ENCODE measurements at places on chromosomes 5 and 9.

GRCh38 chr5:178241688-178242231, 9.2 kb upstream of the PHYKPL start:
- no peak for DNase-seq

- no peak for DNase-seq
Measured at GRCh38 chr5:141753971-141754713, 72.1 kb upstream of the ARAP3 start.

DNA sequence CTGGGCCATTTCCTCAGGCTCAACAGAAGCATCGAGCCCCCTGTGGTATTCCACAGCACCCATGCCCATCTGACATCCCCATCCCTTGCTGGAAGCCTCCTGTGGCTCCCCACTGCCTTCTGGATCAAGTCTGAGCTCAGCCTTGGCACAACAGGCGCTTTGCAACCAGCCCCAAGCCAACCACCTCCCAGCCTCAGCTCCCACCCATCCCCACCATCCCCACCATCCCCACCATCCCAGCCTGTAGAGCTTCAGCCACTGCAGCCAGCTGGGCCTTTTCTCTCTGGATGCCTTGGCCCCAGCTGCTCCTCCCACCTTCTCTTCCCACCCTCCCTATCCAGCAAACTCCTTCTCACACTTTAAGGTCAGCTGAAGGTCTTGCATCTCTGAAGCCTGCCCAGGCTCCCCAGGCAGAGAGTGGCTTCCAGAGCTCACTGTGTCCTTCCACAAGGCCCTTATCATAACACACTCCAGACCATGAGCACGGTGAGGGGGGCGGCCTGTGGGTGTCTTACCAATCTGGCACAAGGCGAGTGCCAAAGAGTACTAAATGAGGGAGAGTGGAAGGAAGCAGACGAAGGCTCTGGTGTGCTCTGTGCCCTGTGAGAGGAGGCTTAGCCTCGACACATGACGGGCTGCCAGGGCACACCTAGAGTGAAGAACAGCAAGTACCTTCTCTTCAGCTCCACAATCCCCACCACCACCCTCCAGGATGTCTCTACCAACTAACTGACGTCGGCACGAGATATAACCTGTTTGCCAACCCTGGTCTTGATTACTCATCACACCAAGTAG, 6.5 kb downstream of the HIGD2A start:
- DNase-seq, result no peak

DNA sequence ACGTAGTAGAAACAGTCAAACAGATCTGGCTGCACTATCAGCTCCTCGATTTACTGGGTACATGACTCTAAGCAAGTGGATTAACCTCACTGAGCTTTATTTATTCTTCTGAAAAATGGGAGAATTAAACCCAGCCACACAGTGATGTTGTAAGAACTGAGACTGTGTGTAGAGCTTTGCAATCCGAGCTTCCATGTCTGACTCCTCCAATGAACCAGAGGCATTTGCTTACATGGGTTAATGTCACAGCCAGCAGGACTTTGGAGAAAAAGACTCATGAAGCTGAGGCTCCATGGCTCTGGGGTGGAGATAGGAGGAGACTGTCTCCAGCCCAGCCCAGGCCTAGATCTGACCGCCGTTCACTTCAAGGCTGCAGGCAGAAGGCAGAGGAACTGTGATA, 201.3 kb downstream of the CDK5RAP2 start:
- no peak for DNase-seq

DNA sequence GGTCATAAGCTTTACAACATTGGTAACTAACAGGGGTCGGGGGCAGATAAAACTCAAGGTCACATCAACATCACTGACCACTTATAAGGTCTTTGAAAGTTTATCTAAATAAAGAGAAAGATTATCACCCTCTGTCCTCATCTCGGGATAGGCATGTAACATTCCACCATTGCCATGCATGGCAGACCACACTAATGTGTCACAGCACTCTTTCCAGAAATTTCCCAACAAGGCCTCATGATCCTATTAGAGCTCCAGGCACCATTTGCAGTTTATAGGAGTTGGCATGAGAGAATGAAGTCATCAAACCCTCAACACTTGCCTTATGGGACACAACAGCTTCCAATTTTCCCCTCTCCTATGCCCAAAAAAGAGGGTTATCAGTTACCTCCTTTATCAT, 31.9 kb upstream of the ZNF622 start:
- DNase-seq, result no peak

DNA sequence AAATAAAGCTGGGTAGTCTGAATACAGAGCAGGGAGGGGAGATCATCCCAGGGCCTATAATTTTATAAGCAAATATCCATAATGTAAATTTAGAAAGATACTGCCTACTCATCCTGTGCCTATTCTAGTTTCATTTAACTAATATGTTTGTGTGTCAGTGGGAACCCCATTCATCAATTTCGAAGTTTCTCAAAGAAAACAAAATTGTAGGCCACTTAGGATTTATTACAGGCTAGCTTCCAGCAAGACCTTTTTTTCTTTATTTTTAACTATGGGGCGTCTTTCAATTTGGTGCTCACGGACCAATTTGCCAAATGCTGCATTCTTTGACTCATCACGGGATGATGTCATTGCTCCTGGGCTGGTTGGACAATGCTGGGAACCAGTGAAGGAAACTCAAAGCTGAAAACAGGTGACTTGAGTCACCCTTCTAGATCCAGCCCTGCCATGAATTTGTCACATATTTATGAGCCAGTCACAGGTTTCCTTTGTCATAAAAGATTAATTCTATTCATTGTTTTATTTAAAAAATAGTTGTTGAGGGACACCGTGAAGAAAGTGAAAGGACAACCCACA, 13.4 kb downstream of the PCSK5 start:
- DNase-seq, result no peak

DNA sequence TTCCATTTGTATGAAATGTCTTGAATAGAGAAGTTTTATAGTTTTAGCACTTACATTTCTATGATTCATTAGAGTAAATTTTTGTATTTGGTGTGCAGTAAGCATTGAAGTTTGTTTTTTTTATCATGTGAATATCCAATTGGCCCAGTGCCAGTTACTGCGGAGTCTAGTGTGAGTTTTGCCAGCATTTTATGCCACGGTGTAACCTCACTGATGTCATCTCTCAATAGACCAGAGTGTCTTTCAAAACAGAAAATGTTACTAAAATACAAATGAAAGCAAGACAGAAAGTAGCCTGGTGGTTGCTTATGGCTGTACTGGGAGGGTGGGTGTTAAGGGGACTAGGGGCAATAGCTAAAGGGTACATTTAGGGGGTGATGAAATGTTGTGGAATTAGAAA, 62.8 kb downstream of the IPPK start:
- no peak for DNase-seq

GRCh38 chr5:147174671-147175265, 60.1 kb upstream of the STK32A start:
- DNase-seq, result no peak

DNA sequence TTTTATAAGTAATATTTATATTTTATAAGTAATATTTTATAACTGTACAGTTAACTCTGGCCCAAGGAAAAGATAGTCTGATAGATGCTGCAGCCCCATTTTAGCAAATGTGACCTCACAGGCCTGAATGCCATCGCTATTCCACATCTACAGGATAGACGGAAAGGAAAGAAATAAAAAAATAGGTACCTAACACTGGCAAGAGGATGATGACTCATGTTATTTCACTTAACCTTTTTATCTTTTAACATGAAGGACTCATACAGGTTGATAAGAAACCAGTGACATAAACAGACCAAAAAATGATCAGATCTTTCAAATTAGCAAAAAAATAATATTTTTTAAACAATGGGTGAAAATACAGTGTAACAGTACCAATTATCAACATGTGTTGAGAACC, 2.7 kb downstream of the CD274 start:
- no peak for DNase-seq

GRCh38 chr5:55638455-55638854, 73.7 kb downstream of the SLC38A9 start:
- DNase-seq, result no peak

DNA sequence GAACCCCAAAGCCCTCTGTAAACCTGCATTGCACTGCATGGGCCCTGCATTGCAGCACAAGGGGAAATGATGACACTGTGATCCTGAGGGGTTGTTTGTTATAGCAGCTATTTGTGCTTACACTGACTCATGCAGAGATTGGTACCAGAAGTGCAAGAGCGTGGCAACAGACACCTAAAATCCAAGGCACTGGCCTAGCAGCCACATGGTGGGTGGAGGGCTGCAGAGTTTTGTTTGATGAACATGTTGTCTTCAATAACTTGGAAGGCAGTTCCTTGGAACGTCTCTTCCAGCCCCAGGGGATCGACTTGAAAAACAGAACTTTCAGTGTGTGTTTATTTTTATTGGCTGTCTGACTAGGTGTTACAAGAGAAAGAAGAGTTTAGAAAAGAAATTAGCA, 14.5 kb downstream of the FCN2 start:
- no peak for DNase-seq

- DNase-seq, result no peak
Measured at GRCh38 chr9:114852050-114852594, 46.3 kb upstream of the TNFSF15 start.

- DNase-seq, result no peak
Measured at GRCh38 chr9:42396318-42396717, 212.9 kb downstream of the SPATA31A6 start.

- no peak for DNase-seq
Measured at GRCh38 chr5:65190328-65191053, 291.2 kb downstream of the ADAMTS6 start.

GRCh38 chr5:61339764-61340163, 7.7 kb downstream of the ZSWIM6 start:
- no peak for DNase-seq

GRCh38 chr5:131647048-131647769, 12.2 kb upstream of the RAPGEF6 start:
- no peak for DNase-seq

DNA sequence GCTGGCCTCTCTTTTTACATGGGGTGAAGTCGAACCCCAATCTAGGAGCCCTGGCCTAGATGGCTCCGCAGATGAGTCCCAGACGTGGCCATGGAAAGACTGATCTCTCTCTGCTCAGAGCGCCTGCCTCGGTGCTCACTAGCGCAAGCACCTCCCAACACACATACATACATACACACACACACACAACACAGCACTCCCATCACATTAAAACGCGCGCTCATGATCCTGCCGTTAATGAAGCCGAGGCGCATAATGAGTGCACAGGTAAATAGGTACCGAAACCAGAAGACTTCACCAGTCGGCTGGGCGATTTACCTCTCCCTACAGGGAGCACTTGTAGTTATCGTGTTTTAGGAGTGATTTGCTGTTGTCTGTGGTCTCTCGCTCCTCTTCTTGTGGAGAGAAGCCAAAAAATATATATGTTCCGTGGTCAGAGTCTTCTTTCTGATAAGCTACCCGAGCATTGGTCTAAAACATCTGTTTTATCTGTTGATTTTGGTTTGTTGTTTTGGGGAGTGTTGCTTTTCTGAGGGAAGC, 207.7 kb downstream of the MEF2C start:
- DNase-seq, result no peak

- no peak for DNase-seq
Measured at GRCh38 chr5:158483281-158483860, 616.3 kb downstream of the EBF1 start.

GRCh38 chr5:139092741-139093343, 105.3 kb downstream of the SIL1 start:
- DNase-seq, result no peak

DNA sequence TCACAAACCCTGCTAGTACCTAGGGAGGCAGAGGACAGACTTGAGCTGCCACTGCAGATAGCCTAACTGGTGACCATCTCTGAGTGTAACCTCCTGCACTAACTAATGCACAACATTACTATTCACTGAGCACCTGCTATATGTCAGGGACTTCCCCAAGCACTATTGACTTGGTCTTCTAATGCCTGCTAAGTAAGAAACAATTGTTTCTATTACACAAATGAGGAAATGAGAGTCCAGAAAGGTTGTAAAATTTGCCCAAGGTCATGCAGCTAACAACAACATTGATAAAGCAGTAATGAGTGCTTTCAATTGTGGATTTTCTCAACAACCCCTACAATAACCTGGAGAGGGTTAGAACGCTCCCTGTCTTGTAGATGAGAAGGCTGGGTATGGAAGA, 183.7 kb downstream of the ZNF462 start:
- no peak for DNase-seq

DNA sequence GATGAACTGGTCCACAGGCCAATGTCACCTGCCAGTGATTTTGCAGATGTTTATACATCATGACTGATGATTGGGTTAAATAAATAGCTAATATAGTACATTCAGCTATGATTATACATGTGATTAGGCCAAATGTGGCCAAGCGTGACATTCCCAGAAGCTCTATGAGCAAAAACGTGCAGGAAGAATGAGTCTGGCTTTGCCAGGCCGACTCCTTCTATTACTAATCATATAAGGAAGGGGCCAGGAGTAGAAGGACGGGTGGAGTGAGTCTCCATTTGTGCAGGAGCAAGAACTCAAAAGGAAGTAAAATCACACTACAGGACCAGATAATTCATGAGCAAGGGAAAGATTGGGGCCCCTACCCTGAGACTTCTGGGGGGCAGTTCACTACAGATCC, 178.2 kb downstream of the ROR2 start:
- no peak for DNase-seq

DNA sequence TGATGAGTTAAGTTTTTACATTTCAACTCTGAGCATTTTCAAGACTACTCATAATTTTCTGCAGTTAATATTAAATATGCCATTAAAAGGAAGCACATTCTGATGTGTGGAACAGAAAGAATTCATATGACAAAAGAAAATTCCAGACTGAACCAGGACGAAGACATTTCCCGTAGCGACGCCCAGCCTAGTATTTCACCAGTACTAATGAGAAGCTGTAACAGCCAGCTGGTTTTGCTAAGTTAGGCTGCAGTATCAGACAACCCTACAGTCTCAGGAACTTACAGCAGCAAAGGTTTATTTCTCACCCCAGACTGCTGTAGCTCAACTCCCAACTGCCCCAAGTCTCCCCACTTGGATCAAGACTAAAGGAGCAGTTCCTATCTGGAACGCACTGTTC, 91.6 kb downstream of the TMEM174 start:
- DNase-seq, result no peak

DNA sequence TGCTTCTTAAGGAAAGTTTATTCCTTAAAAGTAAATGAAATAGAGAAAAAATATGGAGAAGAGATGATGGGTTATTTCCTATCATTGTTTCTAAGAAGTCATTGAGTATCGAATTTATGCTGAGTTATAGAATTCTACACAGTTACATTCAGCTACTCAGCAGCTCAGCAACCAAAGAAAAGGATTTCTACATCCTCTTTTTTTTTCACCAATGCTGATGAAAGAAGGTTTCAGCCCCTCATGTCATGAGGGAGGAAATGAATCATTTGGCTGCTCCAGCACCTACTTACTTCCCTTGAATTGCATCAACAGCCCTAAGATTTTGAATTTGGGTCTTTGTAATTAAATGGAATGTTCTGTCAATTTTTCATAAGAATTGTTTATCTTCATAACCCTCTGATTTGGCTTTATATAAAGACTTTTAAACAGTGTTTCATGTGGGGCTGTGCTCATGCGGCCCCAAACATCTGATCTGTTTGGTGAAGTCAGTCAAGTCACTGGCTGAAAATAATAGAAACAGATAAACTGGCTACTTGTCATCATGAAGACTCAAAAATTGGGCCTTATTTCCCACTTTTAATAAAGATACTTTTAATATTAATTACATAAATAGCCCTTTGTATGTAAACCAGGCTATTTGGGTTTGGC, 18.5 kb upstream of the SNX2 start:
- DNase-seq, result no peak

Measured in stimulated activated CD4-positive, alpha-beta T cell treated with anti-CD3 and anti-CD28 coated beads, Interleukin-1b, Interleukin-23, amount 100 ng/mL, for 24 hours (primary cell).